ENCODE measurements at places on chromosomes 1 and 21.

DNA sequence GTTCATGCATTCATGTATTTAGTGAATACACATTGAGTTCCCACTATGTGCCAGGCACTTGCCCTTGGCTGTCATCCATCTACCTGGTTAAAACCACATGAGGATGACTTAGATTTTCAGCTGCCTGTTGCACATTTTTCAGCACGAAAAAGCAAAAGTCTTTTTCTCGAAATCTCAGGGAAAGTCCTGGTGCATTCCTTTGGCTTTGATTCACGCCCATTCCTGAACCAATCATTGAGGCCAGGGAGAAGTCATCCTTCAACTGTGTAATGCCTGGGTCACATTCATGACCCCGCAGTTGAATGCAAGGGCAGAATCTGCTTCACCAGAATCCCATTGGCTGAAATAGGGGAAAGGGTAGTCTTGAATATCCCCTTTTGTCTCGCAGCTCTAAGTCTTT, 84.4 kb downstream of the RNF220 start:
- DNase-seq, result no peak

GRCh38 chr1:15834406-15835204, 12.9 kb upstream of the SPEN start:
- DNase-seq, result peak; percentile 90

GRCh38 chr1:63403386-63403785, 36.0 kb downstream of the ALG6 start:
- no peak for DNase-seq

DNA sequence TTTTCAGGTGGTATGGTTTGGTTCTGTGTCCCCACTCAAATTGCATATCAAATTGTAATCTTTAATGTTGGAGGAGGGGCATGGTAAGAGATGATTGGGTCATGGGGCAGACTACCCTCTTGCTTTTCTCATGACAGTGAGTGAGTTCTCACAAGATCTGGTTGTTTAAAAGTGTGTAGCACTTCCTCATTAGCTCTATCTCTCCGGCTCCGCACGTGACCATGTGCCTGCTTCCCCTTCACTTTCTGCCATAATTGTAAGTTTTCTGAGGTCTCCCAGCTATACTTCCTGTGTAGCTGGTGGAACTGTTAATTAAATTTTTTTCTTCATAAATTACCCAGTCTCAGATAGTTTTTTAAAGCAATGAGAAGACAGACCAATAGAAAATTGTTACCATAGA, 843.2 kb downstream of the AMY1C start:
- DNase-seq, result no peak

DNA sequence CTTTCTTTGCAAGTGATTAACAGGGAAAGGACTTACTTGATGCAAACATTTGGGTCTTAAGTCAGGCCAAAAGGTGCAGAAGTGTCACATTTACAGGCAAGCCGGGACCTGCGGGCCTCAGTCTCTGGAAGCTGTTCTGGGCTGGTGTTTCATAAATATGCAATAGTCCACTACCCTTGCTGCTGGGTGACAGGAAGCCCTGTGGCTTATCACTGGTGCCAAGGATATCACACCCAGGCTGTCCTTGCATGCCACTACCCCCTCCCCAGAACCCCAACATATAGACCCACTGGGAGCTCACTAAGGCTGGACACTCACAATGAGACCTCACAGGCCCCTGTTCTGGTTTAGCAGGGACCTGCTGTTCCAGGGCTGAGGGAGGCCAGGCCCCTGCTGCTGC, 3.4 kb upstream of the LEFTY2 start:
- no peak for DNase-seq

DNA sequence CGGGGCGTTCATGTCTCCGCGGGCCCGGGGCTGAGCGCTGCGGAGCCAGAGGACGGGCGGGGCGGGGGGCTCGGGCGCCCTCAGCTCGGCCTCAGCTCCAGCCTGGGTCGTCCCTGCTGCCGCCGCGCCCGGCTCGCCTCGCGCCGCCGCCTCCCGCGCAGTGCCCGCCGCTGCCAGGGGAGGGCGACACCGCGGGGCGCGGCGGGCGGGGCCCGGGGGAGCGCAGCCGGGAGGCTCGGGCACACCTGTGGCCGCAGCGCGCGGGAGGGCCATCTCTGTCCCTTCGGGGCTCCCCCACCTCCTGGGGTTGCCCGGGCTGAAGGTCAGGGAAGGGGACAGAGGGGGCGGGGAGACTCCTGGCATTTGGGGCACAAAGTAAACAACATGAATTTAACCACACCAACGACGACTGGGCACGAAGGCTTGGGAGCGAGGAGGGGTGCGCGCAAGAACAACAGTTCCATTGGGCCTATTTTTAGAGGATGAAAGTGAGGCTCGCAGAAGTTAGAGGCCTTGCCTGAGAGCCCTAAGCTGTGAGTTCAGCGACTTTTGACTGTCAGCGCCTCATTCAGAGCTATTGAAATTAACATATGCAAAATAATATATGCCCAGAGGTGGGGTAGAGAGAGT, at the start of gene FAM131C:
TSS of gene FAM131C (minus strand) at position 162 of the 630 bp plus-strand sequence. CDS start 209 bp downstream, outside the sequence.
- DNase-seq, result peak; percentile 30

DNA sequence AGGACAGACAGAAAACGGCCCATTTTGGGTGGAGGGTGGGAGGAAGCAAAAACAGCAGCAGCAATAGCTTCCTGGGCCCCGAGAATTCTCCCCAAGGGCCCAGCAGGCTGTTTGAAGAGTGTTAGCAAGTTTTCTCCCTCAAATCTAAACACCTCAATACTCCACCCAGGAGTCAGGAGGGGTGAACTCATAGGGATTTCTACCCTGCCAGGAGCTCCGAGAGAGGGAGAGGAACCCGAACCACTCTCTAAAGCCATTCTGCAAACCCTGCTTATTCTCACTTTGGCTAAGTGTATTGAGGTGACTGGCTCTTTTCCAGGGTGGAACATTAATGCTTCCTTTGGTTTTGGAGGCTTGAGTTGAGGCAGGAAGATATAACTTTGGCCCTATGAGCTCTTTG, 55.6 kb upstream of the PPM1J start:
- no peak for DNase-seq

DNA sequence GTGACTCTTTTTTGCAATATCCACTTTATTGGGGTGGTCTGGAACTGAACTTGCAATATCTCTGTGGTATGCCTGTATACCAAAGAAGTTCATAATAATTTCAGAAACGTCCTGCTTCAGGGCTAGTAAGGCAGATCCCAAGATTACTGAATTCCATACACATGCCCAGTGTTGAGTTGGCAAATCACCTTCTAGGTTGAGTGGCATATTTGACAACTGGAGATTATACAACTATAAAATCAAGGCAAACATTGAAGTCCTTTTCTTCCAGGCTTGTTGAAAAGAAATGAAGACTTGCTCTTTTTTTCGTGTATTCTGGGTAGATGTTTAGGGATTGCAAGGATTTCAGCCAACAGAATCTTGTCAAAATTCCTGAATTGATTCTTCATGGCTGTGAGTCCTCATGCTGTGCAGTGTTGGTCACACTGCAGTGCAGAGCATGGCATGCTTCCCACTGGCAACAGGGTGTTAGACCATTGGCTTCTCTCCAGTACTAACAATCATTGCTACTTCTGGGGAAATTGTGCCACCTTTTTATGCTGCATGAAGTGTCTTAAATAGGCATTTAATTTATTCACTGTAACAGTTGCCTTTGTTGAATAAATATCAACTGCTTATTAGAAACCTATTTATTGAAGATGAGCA, 367.1 kb upstream of the ADGRL4 start:
- no peak for DNase-seq

- DNase-seq, result no peak
These were observed 5.7 kb downstream of the CASQ2 start for GRCh38 chr1:115762779-115763178.

DNA sequence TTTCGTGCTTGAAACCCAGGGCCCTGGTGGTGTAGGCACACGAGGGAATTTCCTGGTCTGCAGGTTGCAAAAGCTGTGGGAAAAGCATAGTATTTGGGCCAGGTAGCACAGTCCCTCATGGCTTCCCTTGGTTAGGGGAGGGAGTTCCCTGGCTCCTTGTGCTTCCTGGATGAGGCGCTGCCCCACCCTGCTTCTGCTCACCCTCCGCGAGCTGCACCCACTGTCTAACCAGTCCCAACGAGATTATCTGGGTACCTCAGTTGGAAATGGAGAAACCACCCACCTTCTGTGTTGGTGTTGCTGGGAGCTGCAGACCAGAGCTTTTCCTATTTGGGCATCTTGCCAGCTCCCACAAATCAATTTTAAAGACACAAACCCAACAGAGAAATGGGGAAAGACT, 183.0 kb downstream of the PHTF1 start:
- DNase-seq, result no peak

- no peak for DNase-seq
These were observed 10.4 kb upstream of the KLF18 start for GRCh38 chr1:44151808-44152207.

GRCh38 chr21:36512971-36513370, 33.0 kb upstream of the CLDN14 start:
- no peak for DNase-seq

GRCh38 chr1:200888349-200888838, 6.3 kb upstream of the INAVA start:
- peak; percentile 77 for DNase-seq

DNA sequence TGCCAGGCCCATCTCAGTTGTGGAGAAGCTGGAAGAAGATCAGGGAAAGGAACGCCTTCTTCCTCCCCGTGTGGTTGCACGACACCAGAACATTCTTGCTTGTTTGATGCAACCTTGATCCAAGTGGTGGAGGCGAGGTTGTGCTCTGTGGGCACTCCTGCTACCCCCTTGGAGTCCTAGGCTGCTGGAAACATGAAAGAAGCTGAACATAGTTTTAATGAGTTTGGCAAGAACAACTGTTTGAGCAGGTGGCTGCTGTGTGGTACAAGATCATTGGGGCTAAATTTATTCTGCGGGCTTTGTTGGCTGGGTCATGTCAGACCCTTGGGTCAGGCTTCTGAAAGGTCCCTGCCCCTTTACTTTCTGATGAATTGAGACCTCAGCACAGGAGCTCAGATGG, 5.9 kb downstream of the KAZN start:
- no peak for DNase-seq

GRCh38 chr21:34698270-34699015, 29.6 kb downstream of the CLIC6 start:
- DNase-seq, result no peak

DNA sequence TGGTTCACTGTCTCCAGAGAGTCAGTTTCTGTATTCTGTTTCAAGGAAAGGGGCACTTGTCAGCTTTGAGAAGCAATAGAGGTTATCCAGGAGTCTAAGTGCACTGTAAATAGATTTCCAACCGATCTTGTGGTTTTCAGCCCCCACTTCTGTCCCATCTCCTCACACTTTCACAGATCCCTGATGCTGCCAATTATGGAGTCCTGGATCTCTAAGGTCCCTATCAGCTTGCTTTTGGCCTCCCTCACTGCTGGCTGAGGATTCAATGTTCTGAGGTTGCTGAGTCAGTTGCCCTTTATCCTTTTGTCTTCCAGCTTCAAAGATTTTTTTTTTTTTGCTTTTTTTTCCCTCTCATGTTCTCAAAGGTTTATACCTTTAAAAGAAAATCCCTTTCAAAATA, 98.4 kb downstream of the DIRAS3 start:
- no peak for DNase-seq

- DNase-seq, result no peak
These were observed 11.0 kb upstream of the CACHD1 start for GRCh38 chr1:64458915-64459314.

GRCh38 chr1:38114241-38115026, 67.8 kb upstream of the POU3F1 start:
- no peak for DNase-seq

- no peak for DNase-seq
These were observed 38.8 kb downstream of the PIK3C2B start for GRCh38 chr1:204455831-204456145.

GRCh38 chr1:5739561-5740078, 252.6 kb downstream of the NPHP4 start:
- no peak for DNase-seq

GRCh38 chr1:920010-920409, 3.7 kb upstream of the SAMD11 start:
- no peak for DNase-seq

- DNase-seq, result no peak
These were observed 26.5 kb upstream of the LPAR3 start for GRCh38 chr1:84919461-84919970.

DNA sequence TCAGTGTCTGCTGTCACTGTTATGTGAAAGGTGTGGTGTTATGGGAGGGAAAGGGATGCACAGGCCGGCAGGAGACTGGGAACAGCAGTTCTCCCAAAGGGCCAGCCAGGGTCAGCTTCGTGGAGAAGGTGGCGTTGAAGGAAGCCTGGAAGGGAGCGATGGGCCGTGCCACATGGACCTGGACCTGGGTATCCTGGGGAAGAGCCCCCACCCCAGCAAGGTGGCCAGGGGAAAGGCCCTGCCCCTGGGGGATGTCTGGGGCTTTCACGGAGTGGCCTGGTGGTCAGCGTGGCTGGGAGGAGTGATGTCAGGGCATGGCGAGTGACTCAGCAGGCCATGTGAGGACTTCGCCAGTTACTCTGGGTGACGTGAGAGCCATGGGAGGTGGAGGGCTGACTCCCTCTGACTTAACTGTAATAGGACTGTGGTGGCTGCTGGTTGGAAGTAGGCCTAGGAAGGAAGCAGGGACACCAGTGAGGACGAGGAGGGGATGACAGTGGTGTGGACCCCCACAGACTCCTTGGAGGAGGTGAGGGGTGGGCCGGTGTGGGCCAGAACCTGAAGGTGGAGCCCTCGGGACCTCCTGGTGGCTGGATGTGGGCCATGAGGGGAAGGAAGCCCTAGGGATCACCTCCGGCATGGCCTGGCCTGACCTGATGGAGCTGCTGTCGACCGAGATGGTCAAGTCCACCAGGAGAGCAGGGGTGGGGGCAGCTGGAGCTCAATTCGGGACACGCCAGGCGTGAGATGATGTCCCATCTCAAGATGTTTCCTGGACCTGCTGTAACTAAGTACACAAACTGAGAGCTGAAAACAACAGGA, 54.5 kb downstream of the BACE2 start:
- DNase-seq, result no peak

GRCh38 chr1:47563201-47563600, 125.4 kb downstream of the FOXD2 start:
- DNase-seq, result no peak

DNA sequence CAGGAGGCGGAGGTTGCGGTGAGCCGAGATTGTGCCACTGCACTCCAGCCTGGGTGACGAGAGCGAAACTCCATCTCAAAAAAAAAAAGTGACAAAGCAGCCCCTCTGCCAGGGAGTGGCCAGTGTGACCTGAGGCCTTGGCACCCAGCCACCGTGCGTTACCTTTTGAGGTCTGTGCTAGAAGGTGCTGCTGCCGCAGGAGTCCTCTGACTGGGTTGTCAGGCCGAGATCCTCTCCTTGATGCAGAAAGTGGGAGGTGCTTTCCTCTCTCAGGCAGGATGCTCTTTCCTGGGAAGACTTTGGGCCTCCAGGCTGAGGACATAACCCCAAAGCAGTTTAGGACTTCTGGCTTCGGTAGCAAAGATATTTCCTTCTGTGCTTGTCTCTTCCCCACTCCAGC, 280.5 kb upstream of the VAMP3 start:
- DNase-seq, result no peak

GRCh38 chr1:3668585-3669300, 16.4 kb downstream of the TP73 start:
- DNase-seq, result no peak

GRCh38 chr21:45880097-45881068, 101.2 kb upstream of the COL6A1 start:
- peak; percentile 76 for DNase-seq

GRCh38 chr1:90605070-90605469, 112.0 kb downstream of the BARHL2 start:
- no peak for DNase-seq

- DNase-seq, result no peak
These were observed 610.0 kb downstream of the PLPP3 start for GRCh38 chr1:55969322-55969721.

GRCh38 chr1:8472668-8473067, 154.8 kb downstream of the SLC45A1 start:
- peak; percentile 39 for DNase-seq

- no peak for DNase-seq
These were observed 414 bp downstream of the TMEM51 start for GRCh38 chr1:15153842-15154479.
